ENCODE measurements at places on chromosomes 7 and 10.

DNA sequence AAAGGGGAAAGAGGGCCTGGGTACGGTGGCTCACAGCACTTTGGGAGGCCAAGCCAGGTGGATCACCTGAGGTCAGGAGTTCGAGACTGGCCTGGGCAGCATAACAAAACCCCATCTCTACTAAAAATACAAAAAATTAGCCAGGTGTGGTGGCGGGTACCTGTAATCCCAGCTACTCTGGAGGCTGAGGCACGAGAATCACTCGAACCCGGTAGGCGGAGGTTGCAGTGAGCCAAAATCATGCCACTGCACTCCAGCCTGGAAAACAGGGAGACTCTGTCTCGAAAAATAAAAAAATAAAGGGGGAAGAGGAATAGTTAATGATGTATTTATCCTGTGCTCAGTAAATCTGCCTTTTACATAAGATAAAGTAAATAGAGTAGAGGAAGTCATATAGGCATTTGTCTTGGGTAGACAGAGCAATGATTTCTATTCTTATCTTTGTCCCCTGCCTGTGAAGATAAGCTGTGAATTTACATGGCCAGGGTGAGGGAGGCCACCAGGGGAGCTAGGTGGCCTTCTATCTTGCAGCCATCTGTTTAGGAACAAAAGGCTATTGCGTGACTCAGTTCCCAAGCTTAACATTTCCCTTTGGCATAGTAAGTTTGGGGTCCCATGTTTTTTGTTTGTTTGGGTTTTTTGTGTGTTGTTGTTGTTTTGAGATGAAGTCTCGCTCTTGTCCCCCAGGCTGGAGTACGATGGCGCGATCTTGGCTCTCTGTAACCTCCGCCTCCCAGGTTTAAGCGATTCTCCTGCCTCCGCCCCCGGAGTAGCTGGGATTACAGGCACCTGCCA, 73.2 kb upstream of the GTF2I start:
- no peak for DNase-seq

GRCh38 chr10:69974551-69975155, 78.0 kb upstream of the MACROH2A2 start:
- DNase-seq: no peak

DNA sequence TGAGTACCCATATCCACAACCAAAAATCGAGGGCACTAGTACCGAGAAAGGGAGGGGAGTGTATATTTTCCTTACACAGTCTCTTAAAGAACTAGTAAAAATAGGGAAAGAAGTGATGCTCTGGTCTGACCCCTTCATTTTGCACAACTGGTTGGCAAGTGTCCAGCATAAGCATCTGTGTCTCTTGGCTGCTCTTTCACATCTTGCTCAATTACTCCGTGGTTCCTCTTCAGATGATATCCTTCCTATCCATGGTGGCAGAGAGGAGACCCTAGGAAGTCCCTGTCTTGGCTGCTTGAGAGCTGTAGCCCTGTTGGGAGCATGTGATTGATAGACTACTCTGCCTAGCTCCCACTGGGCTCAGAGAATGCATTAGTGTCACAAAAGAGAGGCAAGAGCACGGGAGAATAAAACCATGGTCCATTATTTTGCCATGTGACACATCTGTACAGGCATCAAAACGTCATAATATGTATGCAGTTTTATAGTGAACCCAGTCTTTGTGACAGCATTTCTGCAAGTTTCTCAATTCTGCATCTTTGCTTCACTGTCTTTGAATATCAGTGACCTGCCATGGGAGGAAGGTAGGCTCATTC, 111.8 kb upstream of the ANKRD1 start:
- no peak for DNase-seq

GRCh38 chr7:107993891-107994291, 9.1 kb downstream of the LAMB1 start:
- no peak for DNase-seq

GRCh38 chr7:23246555-23246954, at the start of gene GPNMB:
GPNMB (plus strand) TSS chr7:23246775; CDS start chr7:23246858, 83 bp downstream.
- DNase-seq: no peak
